Esophagus mucosa (tissue), 1 donor: ENCODE measurements at places on chromosomes 2 and 18.

- ATAC-seq = no peak
Observed at GRCh38 chr2:1900732-1901131, 156.4 kb upstream of the PXDN start.

DNA sequence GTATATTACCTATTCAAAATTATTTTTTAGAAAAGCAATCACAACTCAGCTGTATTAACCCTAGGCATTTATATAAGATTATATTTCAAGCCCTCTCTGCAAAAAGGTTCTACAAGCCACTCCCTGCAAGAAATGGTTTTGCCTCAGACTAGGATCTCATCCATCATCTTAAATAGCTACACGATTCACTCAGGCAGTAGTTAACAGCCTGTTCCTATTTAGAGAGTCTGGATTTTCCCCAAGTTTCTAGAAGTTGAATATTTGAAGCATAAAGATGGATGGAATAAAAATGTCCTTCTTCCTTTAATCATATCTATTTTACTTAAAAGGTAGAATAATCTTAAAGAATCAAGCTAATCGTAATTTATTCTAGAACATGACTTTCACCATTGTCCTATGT, 167.1 kb upstream of the STK17B start:
- ATAC-seq = no peak

GRCh38 chr2:197675246-197675645, at the start of gene RFTN2:
RFTN2 (minus strand) TSS chr2:197675587; CDS start chr2:197675458, 129 bp downstream.
- ATAC-seq = no peak

- no peak for ATAC-seq
Observed at GRCh38 chr2:143686585-143687164, 557.5 kb downstream of the ARHGAP15 start.

GRCh38 chr2:95113464-95113863, 8.1 kb downstream of the MRPS5 start:
- ATAC-seq = no peak

GRCh38 chr2:100045000-100045399, 97.4 kb downstream of the AFF3 start:
- ATAC-seq = no peak

GRCh38 chr2:120251078-120251477, 1.6 kb upstream of the RALB start:
- ATAC-seq = no peak

GRCh38 chr2:94995553-94996304, 29.8 kb upstream of the MAL start:
- ATAC-seq = no peak

DNA sequence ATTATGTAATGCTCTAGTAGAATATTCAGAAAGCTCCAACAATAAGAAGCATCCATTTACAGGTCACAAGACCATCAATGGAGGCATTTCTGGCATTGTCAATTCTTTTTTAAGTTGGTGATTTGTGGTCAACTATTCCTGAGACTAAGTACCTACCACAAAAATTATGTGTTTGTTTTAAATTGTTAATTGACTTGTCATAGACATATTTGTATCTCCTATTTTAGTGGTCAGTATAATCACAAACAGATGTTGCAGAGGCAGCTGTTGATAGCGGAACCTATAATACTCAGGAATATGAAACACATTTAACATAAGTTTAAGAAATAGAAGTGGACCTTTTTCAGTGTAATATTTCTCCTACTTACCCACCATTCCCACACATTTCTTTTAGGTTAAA, 430.1 kb downstream of the CCDC85A start:
- no peak for ATAC-seq

GRCh38 chr2:18436503-18437005, 123.9 kb downstream of the RDH14 start:
- ATAC-seq = no peak

GRCh38 chr2:100321866-100322820, at the start of gene LONRF2:
LONRF2 (minus strand) TSS chr2:100322501; CDS start chr2:100322093, 408 bp downstream.
- peak; percentile 31 for ATAC-seq

GRCh38 chr2:178223806-178224205, 29.5 kb downstream of the OSBPL6 start:
- ATAC-seq = no peak

DNA sequence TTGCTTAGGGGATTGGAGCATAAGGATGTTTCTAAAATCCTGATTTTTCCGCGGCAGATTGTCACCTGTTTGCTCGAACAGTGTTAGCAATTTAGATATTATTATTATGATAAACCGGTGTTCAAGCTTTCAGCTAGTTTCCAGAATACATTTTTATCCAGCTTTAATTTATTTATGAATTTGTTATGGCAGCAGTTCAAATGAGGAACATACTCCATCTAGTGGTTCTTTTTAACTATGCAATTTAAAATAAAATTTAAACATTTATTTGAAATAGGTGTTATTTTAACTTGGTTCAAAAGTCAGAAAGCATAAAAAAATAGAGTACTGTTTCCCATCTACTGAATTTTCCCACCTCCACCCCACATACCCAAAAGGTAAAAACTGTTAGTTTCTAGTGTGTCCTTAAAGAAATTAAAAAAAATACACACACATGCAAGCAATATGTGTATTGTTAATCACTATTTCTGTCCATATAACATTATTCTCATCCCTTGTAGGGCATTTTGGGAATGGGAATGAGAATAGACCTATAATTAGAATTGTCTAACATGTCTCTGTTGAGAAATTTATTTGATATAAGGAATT, 23.2 kb downstream of the ACOXL start:
- ATAC-seq = no peak

GRCh38 chr2:45836316-45836715, 184.8 kb downstream of the PRKCE start:
- ATAC-seq = no peak

GRCh38 chr2:113886479-113887008, 3.3 kb upstream of the ACTR3 start:
- ATAC-seq = peak; percentile 4

- no peak for ATAC-seq
Observed at GRCh38 chr2:172574965-172575364, 19.1 kb downstream of the PDK1 start.

DNA sequence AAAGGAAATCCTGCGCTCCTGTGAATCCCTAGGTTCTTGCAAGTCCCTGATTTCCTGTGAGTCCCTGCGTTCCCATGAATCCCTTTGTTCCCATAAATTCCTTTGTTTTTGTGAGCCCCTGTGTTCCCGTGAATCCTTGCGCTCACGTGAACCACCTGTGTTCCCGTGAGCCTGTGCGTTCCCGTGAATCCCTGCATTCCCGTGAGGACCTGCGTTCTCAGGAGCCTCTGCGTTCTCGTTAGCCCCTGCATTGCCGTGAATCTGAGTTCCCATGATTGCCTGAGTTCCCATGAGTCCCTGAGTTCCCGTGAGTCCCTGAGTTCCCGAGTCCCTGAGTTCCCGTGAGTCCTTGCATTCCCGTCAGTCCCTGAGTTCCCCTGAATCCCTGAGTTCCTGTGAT, 71.5 kb downstream of the SNTG2 start:
- no peak for ATAC-seq

GRCh38 chr2:20638646-20639430, 12.1 kb downstream of the HS1BP3 start:
- no peak for ATAC-seq

DNA sequence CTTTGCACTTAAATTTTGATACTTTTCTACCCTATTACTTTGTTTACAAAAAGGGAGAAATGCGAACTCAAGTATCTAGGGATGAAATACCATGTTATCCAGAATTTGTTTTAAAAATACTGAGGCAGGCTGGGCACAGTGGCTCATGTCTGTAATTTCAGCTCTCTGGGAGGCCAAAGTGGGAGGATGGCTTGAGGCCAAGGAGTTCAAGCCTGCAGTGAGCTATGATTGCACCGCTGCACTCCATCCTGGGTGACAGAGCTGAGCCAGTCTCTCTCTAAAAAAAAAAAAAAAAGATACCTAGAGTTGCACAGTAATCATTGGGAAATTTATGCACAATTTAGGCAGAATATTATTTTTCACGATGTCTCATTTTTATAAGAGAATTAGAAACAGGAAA, 12.4 kb upstream of the VAPA start:
- ATAC-seq = no peak

DNA sequence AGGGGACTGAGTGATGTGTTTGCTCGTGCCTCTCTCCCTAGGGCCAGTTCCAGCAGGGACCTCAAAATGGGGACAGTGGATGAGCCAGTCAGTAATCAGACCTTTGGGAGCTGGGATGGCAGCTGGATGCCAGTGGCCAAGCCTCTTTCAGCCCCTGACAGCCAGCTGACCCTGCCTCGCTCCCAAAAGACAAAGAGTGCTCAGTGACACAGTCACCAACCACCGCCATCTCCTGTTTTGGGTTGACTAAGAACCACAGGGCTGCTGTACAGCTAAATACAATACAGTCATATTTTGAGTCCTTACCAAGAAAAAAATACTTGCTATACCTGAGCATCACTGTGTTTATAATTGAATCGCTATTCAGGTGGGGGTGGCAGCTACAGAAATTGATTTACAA, 75.7 kb downstream of the POU3F3 start:
- no peak for ATAC-seq

DNA sequence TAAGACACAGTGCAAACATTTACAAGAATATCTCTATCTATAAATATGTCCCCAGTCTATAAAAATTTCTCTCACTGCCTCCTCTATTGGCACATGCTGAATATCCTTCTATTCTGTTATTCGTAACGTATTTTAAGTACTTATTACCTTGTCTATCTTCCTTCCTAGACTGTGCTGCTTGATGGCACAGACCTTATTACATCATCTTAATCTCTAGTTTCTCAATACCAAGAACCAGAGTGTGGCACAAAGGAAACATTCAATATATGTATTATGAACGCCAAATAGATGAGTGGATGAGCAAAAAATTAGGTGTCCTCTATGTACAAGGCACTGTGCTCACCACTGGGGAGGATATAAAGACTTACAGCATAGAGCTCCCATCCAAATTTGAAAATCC, 282.8 kb downstream of the NBAS start:
- ATAC-seq = no peak

DNA sequence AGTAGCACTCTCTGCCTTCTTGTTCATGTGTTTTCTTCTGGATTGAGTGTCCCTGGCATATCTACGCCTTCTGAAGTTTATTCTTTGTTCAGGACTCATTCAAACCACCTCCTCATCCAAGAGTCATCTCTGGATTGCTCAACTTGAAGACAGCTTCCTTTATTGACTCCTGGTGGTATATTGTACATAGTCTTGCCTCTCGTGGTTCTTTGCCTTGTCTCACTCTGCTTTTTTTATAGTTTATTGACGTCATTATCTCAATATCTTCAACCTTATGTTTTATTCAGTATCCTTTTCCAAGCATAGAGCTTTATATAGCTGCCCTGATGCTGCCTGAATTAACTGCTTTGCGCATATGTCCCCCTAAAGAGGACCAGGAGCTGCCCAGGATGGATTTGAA, 161.7 kb downstream of the INSIG2 start:
- peak; percentile 41 for ATAC-seq

DNA sequence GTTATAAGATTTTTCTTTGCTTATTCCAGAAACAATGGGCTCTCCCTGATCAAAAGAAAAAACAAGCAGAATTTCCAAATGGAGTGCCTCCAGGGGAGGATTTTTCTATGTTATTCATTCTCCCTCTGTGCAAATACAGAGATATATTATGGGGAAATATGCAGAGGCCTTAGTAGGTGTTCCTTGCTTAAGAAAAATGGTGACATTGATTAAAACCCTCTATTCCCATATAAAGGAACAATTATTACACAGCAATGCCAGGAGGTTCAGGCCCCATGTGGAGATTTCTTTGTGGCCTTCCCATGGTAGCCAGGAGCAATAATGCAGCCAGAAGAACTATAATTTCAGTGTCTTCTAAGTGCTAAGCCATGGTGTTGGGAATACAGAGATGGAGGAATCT, 255.9 kb upstream of the CXCR4 start:
- no peak for ATAC-seq

GRCh38 chr18:27921904-27922751, 254.8 kb downstream of the CDH2 start:
- ATAC-seq = peak; percentile 83

DNA sequence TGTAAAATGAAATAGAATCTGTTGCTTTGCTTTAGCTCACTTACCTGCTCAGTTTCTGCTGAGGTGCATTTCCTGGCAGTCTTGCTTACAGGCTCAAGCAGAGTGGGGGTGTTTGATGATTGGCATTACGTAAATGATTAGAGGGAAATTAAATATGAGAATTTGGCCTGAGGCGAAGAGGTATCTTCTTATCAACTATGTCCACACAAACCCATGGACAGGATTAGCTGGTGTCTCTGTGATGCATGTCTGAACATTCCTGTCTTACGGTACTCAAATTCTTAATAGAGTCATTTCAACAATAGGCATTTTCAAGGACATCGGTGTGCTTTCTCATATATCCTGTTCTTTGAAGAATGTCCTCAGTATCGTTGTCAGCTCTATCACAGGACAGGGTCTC, 102.1 kb downstream of the PRPF40A start:
- ATAC-seq = no peak

DNA sequence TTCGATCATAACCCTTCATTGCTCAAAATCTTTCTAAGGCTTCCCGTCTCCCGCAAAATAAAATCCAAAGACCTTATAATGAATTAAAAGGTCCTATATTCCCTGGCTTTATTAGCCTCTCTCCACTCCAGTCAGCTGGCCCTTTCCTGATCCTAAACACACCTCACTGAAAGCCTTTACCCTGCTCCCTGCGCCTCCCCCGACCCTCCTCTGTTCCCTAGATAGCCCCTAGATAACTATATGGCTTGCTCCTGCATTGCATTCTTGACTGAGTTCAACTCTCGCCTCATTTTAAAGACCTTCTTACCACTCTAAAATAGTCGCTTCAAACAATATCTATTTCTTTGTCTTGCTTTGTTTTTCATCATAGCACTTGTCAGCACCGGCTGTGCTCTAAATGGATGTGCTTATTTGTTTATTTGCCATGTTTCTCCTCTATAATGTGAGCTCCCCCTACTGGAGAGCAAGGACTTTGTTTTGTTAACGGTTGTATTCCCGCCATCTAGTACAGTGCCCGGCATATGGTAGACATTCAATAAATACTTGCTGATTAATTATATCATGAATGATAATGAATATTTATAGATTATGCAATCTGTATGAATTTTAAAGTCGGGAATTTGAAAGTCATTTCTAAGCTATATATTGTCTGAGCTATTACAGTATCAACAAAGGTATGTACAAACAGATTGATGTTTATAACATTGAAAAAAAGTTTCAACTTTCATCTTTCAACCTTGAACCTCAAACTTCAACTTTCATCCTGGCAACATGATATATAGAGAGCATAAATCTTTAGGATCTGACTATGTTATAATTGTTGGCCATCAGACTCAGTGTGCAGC, 32.4 kb upstream of the VIT start:
- peak; percentile 79 for ATAC-seq

DNA sequence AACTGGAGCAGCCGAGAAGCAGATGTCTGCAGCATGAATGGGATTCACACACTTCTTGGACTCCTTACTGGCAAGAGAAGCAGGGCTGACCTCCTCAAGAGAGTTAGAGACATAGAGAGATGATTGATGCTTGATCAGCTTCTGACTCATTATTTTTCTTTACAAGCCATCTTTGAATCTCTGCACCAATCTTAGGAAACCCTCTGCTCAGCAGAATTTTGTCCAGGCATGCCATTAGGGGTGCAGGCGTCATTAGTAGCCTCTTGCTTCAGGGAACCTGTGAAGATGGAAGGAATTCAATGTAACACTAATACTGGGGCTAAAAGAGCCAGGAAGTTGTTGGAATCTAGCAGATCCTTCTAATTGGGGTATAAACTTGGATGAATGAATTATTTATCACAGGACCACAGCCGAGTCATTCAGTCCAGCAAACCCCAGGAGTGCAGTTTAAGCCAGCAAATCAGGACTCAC, 151.8 kb downstream of the MGAT5 start:
- ATAC-seq = peak; percentile 76

GRCh38 chr2:49860834-49861233, 706.5 kb upstream of the FSHR start:
- ATAC-seq = no peak

- ATAC-seq = no peak
Observed at GRCh38 chr2:128485761-128486639, 167.3 kb upstream of the HS6ST1 start.
